MV-4-11 (cell line): ENCODE measurements at places on chromosomes 16 and 17.

DNA sequence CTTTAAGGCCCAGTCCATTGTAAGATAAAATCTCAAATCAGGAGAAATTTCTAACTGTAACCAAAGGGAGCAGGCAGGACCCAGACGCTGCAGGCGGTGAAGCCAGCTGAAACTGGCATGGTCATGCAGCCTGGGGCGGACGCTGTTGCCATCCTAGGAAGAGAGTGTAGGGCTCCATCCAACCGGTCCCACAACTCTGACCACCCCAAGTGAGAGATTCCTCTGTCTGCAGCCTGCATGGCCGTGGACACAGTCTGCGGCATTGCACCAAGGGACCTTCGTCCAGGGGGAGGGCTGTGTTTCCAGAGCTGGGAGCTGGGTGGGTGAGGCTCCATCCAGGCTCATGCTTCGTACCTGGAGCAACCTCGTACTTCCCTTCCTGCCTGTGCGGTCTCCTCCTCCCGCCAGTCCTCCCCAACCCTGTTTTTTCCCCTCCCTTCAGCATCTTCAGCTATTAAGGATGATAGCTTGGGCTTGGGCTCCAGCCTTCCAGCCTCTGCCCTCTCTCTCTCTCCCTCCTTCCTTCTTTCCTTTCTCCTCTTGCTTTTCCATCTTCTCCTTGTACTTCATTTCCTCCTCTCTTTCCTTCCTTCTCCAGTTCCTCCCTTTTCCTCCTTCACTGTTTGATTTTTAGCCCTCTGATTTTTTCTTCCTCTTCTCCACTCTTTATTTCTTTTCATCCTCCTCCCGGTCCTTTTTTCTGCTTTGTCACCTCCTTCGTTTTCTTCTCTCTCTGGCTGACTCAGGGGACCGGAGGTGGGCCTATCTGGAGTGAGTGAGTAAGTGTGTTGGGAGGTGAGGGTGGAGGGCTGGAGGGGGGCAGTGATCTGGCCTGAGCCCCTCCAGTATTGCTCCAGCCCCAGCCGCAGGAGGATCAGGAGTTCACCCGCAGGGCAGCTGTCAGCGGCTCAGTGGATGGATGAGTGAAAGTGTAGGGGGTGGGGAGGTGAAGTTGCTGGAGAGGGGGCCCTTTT, 17.0 kb upstream of the LHX1 start:
- no peak for DNase-seq

GRCh38 chr17:44077595-44077909, 7.0 kb downstream of the G6PC3 start:
- DNase-seq = peak; percentile 79

GRCh38 chr17:19369107-19369778, 6.7 kb upstream of the B9D1 start:
- no peak for DNase-seq

GRCh38 chr17:79045842-79046196, 21.9 kb downstream of the C1QTNF1 start:
- peak; percentile 37 for DNase-seq

- no peak for DNase-seq
Measured at GRCh38 chr16:13351181-13351580, 449.8 kb downstream of the SHISA9 start.
